NCI-H2171 (cell line): ENCODE measurements at places on chromosomes 5 and 9.

DNA sequence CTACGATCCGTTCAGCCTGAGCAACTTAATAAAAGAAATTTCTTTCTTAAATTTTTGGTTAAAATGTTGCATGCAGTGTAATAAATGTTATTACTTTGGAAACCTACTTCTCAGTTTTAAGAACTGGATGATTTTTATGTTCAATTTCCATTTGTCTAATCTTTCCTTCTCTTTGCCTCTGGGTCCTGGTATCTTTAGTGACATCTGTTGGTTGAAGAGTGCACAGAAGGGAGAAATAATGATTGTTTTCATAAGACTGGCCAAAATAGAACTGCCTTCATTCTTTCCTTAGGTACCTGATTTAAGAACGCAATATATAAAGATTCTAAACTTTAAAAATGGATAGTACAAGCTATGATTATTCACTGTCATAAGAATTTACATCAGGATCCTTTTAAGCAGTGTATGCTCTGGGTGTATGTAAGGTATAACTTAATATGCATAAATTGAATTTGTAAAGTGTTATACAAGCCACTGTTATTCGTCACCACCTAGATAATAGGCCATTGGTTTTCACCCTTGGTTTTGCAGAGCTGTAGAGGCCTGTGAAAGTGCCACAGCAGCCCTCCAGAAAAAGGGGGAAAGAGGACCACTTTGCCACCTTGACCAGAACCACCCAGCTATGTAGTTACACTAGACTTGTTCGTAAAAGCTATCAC is 82.8 kb upstream of the TLX3 start:
- no peak for DNase-seq

DNA sequence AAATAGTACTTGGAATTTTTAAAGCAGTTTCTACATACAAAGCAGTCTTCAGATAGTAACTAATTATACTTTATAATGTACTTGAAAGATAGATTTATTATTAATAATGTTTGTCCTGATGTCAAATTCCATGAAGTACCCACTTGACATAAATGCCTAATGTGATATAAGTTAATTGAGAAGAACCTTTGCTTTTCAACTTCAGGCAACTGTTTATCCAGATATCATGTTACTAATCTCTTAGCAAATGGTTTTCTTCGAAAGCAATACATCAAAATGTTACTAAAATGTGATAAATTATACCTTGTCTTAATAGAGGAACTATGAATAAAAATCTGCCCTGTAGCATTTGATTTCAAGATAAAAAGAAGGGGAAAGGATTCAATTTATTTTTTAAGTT is 146.8 kb upstream of the FBXL17 start:
- no peak for DNase-seq

GRCh38 chr5:175695161-175696126 is 37.6 kb downstream of the HRH2 start:
- DNase-seq, result no peak

- peak; percentile 14 for DNase-seq
These were observed 73.9 kb downstream of the KLF9 start for GRCh38 chr9:70340572-70340971.

GRCh38 chr5:71872311-71872864 is 153.3 kb downstream of the CARTPT start:
- no peak for DNase-seq

DNA sequence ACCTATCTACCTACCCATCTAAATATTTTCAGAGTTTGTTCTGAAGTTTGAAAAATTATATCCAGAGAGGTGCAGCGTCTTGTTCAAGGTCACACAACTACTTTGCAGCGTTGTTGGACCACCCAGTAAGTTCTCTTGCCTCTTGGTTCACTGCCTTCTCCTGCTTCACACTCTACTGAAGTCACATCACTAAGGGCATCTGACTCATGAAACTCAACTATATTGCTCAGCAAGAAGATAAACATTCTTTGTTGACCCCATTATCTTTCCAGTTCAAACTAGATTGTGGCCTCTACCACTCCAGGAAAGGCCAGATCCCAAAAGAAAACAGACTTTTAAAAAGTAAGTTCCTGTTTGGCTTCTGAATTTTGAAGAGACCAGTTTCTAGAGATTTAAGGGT is 326.9 kb downstream of the SLIT3 start:
- no peak for DNase-seq

- DNase-seq, result no peak
These were observed 3.9 kb downstream of the MAMDC4 start for GRCh38 chr9:136856079-136856476.

GRCh38 chr5:32182463-32183063 is 8.4 kb upstream of the GOLPH3 start:
- DNase-seq, result no peak

GRCh38 chr5:95358848-95359247 is 32.3 kb upstream of the FAM81B start:
- DNase-seq, result no peak

DNA sequence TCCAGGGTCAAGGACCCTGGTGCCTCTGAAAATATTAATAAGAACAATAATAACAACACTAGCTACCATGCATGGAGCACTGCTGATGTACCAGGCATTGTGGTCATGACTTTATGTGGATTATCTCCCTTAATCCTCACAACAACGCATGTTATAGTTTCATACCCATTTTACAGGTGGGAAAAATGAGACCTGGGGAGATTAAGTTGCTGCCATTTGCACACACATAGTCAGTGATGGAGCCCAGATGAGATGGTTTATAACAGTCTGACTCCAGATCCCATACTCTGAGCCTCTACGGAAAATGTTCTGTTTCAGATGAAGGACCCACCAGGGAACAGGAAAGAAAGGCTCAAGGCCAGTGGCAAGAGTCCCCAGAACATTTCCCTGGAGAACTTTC is 48.2 kb upstream of the PPARGC1B start:
- no peak for DNase-seq

GRCh38 chr9:22423566-22423965 is 23.1 kb upstream of the DMRTA1 start:
- DNase-seq, result no peak

DNA sequence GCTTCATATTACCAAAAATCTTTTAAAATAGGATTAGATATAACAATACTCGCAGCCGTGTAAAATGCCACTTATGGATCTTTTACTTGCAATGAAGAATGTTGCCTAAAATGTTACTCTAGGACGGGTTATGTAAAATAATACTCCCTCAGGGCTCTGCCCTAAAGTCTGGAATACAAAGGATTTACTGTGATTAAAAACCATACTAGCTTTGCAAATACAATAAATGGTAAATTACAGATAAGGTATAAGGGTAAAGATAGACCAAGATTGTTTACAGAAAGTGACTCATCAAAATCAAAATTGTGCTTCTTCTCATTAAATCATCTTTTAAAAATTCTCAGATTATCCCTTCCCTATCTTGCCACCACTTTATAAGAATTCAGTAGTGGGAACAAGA is 163.6 kb downstream of the MEF2C start:
- DNase-seq, result no peak

- DNase-seq, result peak; percentile 45
These were observed 597.9 kb upstream of the SGCD start for GRCh38 chr5:155728857-155729683.

DNA sequence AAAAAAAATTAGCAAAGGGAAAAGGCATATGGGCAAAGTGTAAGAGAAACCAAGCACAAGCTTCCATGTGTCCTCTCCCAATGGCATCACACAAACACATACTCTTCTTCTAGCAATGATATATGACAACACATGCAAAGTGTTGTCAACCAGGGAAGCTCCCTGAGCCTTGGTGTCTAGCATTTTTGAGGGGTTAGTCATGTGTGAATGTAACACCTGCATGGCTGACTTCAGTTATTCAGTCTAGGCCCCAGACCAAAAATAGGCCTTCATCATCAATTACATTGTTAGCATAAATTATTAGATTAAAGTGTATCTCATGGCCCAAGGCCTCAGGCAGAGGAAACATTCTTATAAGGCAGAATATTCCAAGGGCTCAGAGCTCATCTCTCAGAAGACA is 450.0 kb downstream of the TLE1 start:
- DNase-seq, result no peak

DNA sequence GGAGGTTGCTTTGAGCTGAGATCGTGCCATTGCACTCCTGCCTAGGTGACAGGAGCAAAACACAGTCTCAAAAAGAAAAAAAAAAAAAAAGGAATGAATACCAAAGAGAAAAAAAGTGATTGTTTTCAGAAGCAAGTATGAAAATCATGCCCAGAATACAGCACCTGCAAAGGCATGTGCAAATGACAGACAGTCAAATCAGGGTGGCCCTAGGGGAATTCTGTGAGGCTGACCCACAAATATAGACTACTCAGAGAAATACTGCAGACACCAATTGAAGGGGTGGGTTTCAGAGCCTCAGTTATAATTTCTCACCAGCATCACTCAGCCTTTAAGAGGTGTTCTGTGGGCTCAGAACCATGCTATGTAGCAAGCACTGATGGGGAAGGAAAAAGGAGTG is 28.6 kb downstream of the DCAF12 start:
- no peak for DNase-seq

DNA sequence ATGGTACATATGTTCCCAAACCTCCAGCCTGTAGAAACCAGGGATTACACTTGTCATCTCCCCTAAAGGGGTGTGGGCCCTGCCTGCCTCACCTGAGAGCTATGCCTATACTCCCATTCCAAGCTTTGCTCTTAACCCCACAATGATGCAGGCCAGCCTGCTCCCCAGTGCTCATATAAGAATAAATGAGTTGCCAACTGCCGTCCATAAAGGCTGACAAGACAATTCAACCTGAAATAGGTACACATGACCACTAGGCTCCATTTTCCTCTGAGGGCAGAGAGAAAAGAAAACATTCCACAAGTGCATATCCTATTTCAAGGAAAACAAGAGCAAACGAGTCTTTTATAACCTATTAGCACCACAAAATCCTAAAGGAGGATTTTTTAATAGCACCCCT is 28.4 kb downstream of the SKP1 start:
- DNase-seq, result no peak

DNA sequence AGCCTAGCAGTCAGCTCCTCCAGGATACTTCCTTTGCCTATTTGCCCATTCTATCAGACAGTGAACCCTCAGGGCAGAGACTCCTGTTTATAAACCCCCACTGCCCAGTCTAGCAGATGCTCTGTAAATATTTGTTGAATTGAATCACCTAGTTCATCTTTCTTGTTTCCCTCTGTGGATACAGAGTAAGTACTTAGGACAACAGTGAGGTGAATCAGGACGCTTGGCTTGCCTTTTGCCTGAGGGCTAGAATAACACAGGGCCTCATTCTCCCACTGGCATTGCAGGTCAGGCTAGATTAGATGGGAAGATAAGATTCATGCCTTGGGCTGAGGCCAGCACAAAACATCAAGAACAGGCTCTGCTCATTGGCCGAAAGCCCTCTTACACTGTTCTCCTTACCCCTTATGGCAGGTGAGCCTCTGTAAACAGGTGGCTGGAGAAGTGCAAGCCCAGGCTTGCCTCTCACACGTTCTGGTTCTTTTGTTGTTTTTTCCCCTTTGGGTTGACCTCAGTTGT is 22.2 kb downstream of the TNFSF8 start:
- peak; percentile 74 for DNase-seq

- no peak for DNase-seq
These were observed 999.8 kb downstream of the NR2F1-AS1 start for GRCh38 chr5:92581249-92581648.

- no peak for DNase-seq
These were observed 82.5 kb upstream of the ZNF169 start for GRCh38 chr9:94176608-94177007.

- no peak for DNase-seq
These were observed 159.6 kb downstream of the IRX2 start for GRCh38 chr5:2591777-2592453.

- DNase-seq, result no peak
These were observed 14.6 kb downstream of the TRIM14 start for GRCh38 chr9:98104445-98104881.

DNA sequence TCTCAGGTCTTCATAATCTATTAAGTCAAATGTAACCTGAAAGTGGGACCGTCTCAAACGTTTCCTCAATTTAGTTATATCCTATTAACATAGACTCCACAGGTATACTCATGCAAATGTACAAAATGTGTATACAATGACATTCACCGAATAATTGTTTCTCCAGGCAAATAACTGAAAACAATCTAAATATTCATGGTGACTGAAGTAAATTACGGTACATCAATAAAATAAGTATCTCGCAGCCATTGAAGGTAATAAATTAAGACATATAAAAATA is 482 bp downstream of the IARS1 start:
- DNase-seq, result no peak

GRCh38 chr5:140840978-140841962 is at the start of gene PCDHA8:
TSS of gene PCDHA8 (plus strand) at chr5:140841187. CDS start at chr5:140841322, 135 bp downstream.
- DNase-seq, result no peak

- no peak for DNase-seq
These were observed 8.8 kb downstream of the SPIN1 start for GRCh38 chr9:88396836-88397577.

DNA sequence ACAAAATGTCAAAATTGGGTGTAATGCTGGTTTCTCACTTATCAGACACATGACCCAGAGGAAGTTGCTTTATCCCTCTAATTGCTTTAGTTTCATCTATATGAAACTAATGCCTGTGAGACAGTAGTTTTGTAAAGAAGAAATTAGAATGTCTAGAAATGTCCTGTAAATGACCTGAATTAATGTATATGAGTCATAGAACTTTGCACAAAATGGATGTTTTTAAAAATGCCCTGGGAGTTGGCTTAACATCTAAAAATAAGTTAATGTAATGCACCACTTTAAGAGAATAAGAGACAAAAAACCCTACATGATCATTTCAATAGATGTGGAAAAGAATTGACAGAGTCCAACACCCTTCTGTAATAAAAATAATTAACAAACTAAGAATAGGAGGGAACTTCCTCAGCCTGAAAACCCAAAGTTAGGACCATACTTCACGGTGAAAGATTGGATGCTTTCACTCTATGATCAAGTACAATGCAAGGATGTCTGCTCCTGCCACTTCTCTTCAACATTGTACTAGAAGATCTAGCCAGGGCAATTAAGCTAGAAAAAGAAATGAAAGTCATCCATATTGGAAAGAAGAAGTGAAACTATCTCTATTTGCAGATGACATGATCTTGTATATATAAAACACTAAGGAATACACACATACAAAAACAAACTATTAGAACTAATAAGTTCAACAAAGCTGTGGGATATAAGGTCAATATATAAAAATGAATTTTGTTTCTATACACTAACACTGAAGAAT is 117.9 kb downstream of the MELK start:
- no peak for DNase-seq

- DNase-seq, result no peak
These were observed 184.7 kb downstream of the CARTPT start for GRCh38 chr5:71903808-71904207.
